ENCODE measurements at places on chromosomes 3 and 15.

- DNase-seq = no peak
Measured at GRCh38 chr15:100786139-100786531, 93.5 kb upstream of the ALDH1A3 start.

GRCh38 chr3:157129803-157130466, 30.0 kb downstream of the CCNL1 start:
- DNase-seq = no peak

DNA sequence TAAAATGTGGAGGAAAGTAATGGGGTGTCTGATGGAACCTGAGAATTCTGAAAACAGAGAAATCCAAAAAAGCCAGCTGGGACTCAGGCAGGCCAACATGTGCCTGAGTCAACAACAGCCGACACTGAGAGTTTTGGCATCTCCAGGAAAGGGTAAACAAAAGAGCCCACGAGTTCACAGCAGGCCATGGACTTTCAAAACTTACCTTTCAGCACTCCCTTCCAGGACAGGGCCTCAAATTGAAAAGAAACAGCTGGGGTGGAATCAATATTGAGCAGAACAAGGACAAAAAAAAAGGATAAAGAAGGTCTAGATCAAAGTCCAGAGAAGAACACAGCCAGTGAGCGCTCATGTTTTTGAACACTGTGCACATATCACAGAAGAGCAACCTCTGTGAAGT, 735.4 kb upstream of the GRM7 start:
- DNase-seq = no peak

GRCh38 chr3:184537885-184538665, 23.5 kb upstream of the EPHB3 start:
- DNase-seq = no peak

DNA sequence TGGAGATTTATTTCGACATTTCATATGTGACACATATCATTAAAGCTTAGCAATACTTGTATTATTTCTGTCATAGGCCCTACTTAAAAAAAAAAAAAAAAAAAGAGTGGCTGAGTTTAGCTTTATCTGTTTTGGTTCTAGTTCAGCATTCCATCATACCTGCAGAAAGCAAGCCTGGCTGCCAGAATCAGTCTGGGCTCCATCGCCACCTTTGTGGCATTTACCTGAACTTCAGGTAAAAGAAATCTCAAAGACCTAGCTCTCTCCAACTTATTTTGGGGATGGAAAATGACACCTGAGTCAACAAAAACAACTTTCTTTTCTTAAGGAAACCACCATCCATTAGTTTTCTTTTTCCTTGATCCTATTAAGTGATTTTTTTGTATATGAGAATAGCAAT, 82.1 kb downstream of the NEK10 start:
- DNase-seq = no peak

- no peak for DNase-seq
Measured at GRCh38 chr3:18580268-18580667, 155.1 kb upstream of the SATB1 start.

- no peak for DNase-seq
Measured at GRCh38 chr15:93614386-93615104, 525.5 kb upstream of the RGMA start.

GRCh38 chr15:32767236-32767635, 49.4 kb downstream of the GREM1 start:
- no peak for DNase-seq

- no peak for DNase-seq
Measured at GRCh38 chr3:89360156-89360555, 252.7 kb downstream of the EPHA3 start.

GRCh38 chr15:68924866-68925560, 5.3 kb upstream of the SPESP1 start:
- peak; percentile 59 for DNase-seq

DNA sequence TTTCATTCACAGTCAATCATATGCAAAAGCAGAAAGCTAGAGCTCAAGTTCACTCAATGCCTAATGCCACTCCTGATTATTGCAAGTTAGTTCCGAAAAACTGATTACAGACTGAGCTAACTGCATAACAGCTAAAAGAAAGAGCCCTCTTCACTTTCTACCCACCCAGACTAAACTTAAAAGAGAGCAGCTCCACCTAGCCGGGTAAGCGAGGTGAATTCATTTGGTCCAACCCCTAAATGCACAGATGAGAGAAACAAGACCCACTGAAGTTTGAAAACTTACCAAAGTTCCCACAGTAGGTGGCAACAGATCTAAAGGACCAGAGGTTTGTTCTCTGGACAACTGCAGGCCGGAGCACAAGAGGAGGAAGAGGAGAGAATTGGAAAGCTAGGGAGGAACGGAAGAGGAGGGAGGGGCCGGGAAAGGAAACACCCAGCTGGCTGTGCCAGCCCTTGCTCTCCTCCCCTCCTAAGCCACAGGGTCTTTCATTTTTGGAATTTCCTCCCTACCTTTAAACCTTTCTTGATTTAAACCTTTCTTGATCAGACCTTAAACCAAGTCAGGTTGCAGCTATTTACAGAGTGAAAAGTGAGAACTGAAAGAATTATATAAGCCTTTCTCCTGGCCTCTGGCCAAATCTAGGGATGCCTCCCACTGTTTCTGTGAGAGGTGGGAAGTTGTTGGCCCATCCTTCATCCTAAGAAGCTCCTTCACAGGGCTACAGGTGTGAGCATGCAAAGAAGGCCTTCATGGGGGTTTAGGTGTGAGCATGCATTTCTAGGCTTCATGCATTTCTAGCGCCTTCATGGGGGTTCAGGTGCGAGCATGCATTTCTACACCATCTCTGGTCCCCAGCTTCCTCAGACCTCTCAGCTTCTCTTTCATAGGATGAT, 114.7 kb upstream of the LMOD3 start:
- no peak for DNase-seq

- DNase-seq = no peak
Measured at GRCh38 chr3:62809369-62809768, 65.8 kb downstream of the CADPS start.

DNA sequence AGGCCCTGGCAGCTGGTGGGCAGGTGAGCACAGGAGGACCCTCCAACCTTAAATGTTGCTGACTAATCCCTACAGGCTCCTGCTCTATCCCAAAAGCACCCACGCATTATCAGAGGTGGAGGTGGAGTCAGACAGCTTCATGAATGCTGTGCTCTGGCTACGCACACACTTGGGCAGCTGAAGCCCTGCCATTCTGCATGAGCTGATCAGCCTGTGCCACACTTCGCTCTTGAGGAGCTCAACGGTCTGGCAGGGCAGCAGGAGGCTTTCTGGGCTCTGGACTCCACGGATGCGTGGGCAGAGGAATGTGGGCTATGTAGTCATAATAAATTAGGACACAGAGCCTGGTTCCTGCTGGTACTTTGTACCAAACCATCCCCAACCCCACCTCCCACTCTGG, 6.1 kb downstream of the MST1 start:
- DNase-seq = no peak

- DNase-seq = no peak
Measured at GRCh38 chr3:178546079-178546478, 9.8 kb downstream of the KCNMB2 start.

DNA sequence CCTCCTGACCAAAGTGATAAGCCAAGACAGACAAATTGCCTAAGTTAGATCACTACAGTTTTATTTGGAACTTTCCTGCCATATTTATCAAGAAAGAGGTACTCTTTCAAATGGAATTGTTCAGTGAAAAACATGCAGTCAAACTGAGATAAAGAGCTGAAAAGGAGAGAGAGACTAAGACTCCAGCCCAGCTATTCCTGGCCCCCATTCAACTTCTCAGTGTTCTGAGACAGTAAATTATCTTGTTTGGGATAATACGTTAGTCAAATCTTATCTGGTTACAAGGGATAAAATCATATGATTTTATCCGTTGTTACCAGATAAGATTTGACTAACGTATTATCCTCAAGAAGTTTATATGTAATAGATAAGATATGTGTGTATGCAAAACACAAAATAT, 67.6 kb upstream of the CMC1 start:
- no peak for DNase-seq

GRCh38 chr3:155494332-155494731, 200.8 kb upstream of the STRIT1 start:
- DNase-seq = no peak

DNA sequence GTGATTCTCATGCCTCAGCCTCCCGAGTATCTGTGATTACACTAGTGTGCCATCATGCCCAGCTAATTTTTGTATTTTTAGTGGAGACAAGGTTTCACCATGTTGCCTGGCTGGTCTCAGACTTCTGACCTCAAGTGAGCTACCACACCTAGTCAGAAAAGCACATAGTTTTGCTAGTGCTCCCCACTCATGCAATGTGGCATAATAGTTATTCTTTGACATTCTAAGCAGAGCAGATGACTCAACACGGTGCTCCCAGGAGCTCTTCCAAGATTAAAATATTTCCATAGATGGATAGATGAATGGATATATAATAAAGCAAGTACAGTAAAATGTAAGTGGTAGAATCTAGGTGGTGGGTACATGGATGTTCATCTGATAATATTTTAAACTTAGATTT, 53.1 kb upstream of the GK5 start:
- DNase-seq = no peak

GRCh38 chr3:142990721-142991120, 10.6 kb upstream of the U2SURP start:
- no peak for DNase-seq

DNA sequence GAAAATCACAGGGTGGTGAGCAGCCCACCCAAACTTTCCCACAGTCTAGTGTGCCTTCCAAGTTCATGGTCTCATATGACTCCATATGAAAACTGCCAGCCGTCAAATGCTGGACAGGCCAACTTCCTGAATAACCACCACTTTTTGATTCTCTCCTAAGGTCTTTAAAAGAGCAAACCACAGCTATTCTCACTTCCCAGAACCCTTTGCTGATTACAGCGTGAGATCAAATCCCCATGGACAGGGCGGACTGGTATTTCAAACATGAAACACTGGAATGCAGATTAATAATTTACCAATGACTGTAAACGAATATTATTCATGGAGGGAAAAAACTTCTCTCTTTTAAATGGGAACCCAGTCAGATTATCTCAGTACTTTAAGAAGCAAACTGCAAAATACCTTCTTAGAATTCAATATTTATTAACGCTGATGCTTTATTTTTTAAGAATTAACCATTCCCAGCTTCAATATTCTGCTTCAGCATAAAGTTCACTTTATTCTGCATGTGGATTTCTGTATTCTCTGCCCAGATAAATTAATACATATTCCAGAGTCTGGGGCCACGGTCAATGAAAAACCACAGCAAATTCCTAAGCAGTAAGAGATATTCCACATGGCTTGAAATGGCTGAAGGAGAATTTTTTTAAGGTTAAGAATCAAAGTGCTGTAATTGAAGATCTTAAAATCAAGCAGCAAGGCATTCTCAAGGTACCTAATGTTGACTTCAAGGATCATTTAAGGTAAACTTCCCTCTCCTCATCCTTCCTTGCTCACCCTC, 42.9 kb downstream of the MYO1E start:
- no peak for DNase-seq

GRCh38 chr3:65096110-65096745, 408.4 kb upstream of the ADAMTS9 start:
- DNase-seq = no peak

- no peak for DNase-seq
Measured at GRCh38 chr3:149512073-149512782, 37.7 kb downstream of the TM4SF4 start.

- no peak for DNase-seq
Measured at GRCh38 chr3:8173892-8174291, 327.7 kb upstream of the LMCD1 start.

GRCh38 chr3:33993631-33994030, 195.2 kb downstream of the PDCD6IP start:
- no peak for DNase-seq

DNA sequence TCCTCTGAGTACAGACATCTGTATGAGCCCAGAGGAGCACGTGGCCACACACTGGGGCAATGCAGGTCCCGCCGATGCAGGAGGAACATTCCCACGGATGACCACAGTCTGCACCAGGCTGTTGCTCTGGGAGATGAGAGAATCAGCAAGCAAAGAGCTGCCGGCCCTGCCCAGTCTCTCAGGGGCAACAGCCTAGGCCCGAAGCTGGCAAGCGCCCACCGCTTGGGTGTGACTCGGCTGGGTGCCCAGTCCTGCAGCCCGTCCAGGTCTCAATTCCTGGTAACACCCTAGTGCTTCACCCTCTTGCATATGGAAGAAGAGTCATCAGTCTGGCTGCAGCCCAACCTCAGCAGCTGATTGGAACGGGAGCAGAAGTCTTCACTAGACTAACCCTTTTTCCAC, 153.7 kb upstream of the HES1 start:
- DNase-seq = no peak

GRCh38 chr15:60005352-60006202, 1.5 kb downstream of the FOXB1 start:
- DNase-seq = no peak

- DNase-seq = peak; percentile 83
Measured at GRCh38 chr3:50237754-50238548, 1.9 kb downstream of the GNAI2 start.

DNA sequence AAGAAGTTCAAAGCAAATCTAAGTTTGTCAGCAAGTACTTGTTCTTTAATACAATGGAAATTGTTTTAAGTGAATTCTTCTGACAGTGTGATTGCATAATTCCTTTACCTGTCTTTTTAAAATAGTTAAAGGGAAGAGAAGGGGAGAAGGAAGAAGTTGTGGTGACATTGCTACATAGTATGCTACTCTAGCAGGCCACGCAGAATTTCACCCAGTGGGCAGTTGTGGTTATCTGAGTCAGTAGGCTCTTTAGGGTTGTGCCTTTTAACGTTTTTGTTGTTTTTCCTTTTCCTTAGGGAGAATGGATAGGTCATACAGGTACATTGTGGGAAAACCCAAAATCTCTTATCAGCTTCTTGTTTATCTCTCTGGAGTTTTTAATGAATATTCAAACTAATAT, 40.4 kb downstream of the KIF15 start:
- DNase-seq = no peak

DNA sequence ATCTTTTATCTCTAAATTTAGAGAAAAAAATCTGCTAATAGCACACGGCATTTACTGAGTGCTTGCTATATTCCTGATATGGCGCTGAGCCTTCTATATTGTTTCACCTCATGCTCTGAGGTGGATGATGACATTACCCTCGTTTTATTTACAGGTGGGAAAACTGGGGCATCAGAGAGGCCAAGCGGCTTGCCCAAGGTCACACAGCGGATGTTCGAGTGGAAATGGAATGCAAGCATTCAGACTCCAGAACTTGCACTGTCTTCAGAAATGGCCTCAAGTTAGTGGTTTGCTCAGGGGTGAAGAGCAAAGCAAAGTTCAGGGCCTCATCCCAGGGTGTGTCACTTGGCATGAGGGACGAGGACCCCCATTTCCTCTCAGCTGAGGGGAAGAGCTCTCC, 17.3 kb downstream of the EHD4 start:
- no peak for DNase-seq

DNA sequence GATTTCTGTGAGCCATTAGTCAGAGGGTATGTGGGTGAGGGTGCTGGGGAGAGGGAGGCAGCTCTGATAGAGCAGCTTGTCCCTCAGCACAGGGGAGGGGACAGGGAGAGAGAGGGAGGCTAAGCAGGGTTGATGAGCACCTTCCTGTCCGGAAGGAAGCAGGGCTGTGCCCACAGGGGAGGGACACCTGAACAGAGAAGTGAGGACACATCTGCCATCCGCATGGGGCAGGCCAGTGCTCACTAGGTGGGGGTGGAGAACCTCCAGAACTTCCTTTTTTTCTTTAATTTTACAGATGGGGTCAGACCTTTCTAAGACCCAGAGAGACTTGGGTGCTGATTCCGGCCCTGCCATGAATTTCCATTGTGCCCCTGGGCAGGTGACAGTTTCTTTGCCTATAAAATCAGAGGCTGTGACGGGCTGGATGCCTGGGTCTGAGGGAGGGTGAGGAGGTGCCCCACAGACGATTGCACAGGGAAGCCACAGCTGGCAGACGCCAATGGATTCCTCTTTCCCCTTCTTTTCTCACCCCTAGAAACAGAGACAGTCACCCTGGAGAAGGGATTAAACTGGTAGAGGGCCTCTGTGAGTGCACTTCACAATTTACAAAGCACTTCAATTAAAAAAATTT, 4.1 kb upstream of the TGM5 start:
- no peak for DNase-seq
